ENCODE measurements at places on chromosomes 16 and 17.
A peak's percentile ranks its signal among the peaks of the same experiment; 100 is the strongest.

GRCh38 chr17:48505788-48506187 lies 25.0 kb downstream of the HOXB1 start:
- peak; percentile 78 for DNase-seq

DNA sequence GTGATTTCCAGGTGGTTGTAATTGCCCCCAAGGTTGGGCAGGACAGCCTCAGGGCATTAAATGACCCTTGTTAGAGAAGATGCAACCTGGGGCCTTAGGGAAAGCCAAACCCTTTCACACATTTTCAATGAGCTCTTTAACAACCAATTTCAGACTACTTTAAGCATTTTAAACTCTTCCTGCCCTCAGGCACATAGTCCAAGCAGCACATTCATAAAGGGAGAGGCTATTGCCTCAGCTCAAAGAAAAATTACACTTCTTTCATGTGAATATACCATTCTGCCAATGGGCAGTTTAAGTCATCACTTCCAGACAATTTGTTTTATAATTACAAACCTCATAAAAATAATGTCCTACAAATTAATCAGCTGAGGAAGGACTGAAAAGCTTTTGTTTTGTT lies 544.5 kb downstream of the NPIPA7 start:
- DNase-seq = no peak

GRCh38 chr16:11354407-11354732 lies 9.1 kb downstream of the RMI2 start:
- DNase-seq = no peak

- DNase-seq = no peak
Measured at GRCh38 chr17:58336456-58337209, 8.0 kb upstream of the TSPOAP1 start.
